ENCODE measurements at places on chromosomes 4 and X. TPM values are rescaled to one million over a fixed set of nuclear protein-coding genes. Genes with fewer than 3 reads are reported as not detected.

- DNase-seq: no peak
These were observed 214.0 kb downstream of the HS6ST2 start for GRCh38 chrX:132744470-132744869.

- DNase-seq: no peak
These were observed 762.4 kb upstream of the FRG1 start for GRCh38 chr4:189178125-189178746.

DNA sequence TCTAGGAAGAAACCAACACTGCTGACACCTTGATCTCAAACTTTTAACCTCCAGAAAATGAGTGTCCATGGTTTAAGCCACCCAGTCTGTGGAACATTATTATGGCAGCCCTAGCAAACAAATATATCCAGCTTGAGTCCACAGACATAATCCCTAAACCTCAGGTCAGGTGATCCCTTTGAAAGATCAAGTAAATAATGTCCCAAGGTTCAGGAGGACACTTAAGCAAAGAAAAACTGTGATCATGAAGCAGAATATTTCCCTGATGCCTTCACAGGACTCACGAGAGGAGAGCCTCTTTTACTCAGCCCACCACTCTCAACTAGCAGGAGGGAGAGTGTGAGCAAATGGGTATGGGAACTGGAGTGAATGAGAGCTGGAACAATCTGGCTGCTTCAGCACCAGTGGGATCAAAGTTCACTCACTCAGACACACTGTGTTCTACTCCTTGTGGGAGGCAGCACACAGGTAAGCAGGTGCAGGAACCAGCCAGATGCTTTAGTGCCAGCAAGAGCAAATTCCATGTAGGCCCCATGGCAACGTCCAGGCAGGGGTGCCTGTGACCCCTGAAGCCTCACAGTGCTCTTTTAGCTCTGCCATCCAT is 608.4 kb downstream of the RAB28 start:
- no peak for DNase-seq

- no peak for DNase-seq
These were observed 183.1 kb downstream of the HS6ST2 start for GRCh38 chrX:132775263-132775823.

GRCh38 chr4:158998624-158999023 is 104.3 kb upstream of the RAPGEF2 start:
- DNase-seq: no peak

GPC3 gene
- total RNA-seq: 4.2 TPM

CT47B1 gene
- total RNA-seq: not detected

DNA sequence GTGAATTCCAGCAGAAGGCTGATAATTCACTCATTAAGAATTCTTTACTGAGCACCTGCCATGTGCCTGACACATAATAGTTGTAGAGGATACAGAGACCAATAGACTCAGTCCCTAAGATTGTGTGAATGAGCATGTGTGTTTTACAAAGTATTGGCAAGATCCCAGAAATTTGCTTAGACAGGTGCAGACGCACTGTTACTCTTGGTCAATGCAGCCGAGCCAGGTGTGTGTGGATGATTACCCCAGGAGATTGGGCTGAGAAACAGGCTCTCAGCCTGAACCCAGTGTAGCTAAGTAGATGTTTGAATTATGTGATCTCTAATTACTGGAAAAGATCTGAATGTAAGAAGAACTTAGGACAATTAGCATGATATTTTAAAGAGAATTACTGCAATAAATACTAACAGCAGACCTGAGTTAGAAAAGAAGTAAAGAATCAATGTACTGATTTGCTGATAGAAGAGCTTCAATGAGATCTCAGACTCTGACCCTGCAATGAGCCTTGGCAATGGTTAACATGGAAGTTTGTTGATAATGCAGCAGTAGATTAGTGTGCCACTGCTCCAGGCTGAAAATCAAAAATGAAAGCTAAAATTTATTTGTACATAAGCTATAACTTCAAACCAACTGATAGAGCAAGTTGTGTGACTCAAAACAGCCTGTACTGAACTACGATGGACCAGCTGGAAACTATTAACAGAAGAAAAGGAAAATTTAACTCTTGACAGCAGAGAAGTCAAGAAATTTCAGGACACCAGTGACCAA is 32.2 kb upstream of the NDST4 start:
- DNase-seq: no peak

- no peak for DNase-seq
These were observed 12.2 kb upstream of the TMEM128 start for GRCh38 chr4:4260185-4260751.

GRCh38 chrX:68878977-68879645 is 50.3 kb downstream of the EFNB1 start:
- no peak for DNase-seq

DNA sequence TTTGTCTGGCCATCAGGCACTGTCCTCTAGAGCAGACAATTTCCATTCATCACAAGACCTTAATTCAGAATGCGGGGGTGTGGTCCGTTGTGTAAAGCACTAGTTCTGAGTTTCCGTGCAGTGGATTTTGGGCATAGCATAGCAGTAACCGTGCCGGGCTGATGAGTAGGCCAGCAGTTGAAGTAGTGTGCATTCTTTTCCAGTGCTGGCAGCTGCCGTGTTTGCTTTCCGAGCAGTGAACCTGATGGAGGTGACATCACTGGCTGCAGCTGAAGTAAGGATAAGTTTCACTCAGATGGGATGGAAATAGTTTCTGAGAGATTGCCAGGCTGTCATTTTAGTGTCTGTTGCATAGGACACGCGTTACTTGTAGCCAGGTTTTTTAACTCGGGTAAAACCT is 107.0 kb upstream of the STIM2 start:
- DNase-seq: peak; percentile 58

GRCh38 chr4:183659872-183660242 is 764 bp downstream of the TRAPPC11 start:
- DNase-seq: no peak

DNA sequence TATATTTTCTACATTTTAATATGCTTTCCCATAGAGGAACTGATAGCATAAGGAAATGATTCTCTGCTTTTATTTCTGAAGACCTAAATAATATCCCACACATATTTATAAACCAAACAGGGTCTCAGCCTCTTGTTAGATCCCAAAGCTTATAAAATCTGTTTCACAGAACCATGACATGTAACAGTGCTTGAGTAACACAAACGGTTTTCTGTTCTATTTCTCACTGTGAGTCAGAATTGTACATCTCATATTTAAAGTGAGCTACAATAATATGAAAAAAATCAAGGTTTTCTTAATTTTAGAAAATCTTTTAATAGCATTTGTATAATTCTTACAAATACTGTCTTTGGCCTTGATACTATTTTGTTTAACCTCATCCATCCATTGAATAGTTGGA is 51.2 kb downstream of the NR3C2 start:
- DNase-seq: no peak

TLR8 gene
- 1.4 TPM for total RNA-seq

BMP3 gene
- total RNA-seq: not detected

TMPRSS11D gene
- not detected for total RNA-seq

RAB41 gene
- not detected for total RNA-seq

- DNase-seq: no peak
These were observed 66.6 kb downstream of the BLTP1 start for GRCh38 chr4:122218762-122219161.

GRCh38 chrX:48573690-48574269 is 504 bp upstream of the RBM3 start:
- peak; percentile 61 for DNase-seq

DNA sequence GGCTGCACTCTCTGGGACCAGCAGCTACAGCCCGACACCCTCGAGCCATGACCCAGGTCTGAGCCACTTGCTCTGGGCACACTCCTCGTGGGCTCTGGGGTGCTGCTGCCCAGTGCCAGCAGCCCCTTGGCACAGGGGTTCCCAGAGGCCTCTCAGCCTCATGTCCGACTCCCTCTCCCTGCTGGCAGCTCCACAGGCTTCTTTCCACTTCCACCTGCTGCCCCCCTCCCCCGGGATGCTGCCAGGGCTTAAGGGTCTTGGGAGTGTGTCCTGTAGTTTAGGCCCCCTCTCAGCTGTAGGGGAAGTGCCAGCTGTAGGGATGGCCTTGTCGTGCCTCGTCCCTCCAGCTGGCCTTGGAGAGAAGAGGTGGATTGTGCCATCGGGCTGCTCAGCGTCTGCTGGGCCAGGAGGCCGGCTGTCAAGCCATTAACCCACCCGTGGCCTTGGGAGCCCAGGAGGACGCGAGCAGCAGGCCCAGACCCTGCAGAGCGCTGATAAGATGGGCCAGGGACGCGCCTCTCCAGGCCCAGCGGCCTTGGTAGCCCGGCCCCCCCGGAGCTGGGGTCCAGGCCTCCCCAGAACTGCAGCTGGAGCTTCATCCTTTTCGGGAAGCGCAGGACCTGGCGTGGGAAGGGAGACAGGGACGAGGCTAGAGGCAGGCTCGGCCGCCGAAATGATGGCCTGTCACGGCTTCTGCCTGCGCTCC is 1.0 kb upstream of the USP27X start:
- DNase-seq: no peak

GRCh38 chr4:5893004-5893580 is at the start of gene CRMP1:
Gene CRMP1 (minus strand): TSS chr4:5893086. CDS start chr4:5892969, 117 bp downstream.
- peak; percentile 55 for DNase-seq

DNA sequence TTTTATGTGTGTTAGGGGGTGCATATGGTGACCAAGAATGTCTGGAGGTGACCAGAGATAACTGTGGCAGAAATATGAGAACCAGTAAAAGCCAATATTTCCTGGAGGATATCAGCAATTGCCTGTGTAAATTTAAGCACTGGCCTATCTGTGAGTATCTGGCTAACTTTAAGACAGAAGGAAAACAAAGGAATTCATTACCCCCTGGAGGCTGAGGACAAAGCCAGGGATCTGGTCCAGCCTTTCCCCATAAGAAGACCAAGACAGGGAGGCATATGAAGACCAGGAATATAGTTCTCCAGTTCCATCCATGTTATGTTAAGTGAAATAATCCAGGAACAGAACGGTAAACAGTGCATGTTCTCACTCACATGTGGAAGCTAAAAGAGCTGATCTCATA is 49.2 kb downstream of the MFAP3L start:
- DNase-seq: no peak

ARAP2 gene
- 2.7 TPM for total RNA-seq

DNA sequence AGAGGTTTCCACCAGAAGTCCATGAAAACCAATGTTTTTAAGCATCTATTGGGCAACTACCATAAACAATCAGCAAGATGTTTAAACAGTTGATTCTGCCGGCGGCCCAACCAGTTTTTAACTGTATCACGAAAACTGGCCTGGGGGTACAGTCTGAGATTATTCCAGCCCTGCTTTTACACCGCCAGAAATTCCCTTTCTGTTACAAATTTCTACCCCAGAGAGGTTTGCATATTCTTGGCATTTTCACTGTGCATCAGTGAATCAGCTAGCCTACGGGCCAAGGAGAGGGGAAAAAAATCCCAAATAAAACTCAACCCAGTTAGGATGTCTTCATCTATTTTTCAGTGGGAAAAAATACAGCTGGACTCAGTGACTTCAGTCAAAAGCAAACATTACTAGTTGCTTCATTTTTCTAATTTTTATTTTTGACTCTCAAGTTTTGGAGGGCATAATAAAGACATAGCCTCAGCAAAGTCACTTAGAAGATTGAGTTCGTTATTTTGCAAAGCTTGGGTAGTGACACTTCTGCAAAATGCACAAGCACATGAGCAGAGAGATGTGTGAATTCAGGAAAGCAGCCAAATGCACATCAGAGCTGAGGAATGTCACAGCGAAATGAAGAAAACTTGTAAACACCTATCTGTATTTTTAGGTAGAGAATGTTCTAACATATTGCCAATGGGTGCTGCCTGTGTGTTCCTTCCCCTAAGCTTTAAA is 167.8 kb upstream of the GK2 start:
- no peak for DNase-seq

FOXO4 gene
- total RNA-seq: 56.3 TPM

ANKRD17 gene
- total RNA-seq: 53.3 TPM

- no peak for DNase-seq
These were observed 60.8 kb downstream of the ZNF732 start for GRCh38 chr4:244471-244870.

DNA sequence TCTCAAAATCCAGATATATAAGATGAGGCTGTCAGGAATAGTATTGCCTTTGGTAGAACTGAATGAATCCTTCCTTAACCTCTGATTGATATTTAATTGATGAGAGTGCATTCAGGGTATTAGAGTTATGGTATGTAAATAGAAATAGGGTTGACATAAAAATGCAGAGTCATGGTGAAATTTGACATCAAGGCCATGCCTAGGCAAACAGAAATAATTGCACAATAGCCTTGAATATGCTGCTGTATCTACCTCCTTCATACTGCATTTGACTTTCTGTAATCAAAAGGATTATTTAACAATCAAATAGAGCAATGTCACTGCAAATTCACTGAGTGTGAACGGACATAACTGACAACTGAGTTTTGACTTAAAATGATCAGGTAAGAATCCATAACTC is 1316.3 kb downstream of the STIM2 start:
- DNase-seq: no peak

ASB12 gene
- 3.0 TPM for total RNA-seq
